ENCODE measurements at places on chromosomes 6 and 20.

DNA sequence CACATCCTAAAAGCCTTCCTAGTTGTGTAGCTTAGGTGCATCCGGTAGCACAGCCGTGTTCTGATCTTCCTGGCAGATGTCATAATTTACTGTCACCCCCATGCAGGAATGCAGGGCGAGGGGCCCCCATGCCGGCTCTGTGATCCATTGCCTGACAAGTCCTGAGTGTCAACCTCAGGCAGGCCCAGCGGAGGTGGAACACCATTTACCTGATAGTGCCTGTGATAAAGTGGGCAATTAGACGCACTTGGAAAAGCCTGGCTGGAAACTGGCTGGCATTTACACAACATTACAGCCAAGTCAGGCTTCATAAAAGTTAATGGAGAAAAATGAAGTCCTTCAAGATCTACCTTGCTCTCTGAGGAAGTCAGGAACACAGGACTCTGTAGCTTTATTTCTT is 521.4 kb upstream of the JAG1 start:
- DNase-seq: no peak

GRCh38 chr20:50992336-50992732 is 30.6 kb downstream of the KCNG1 start:
- DNase-seq: no peak

- DNase-seq: no peak
These were observed 1.3 kb upstream of the FOXC1 start for GRCh38 chr6:1608222-1609040.

DNA sequence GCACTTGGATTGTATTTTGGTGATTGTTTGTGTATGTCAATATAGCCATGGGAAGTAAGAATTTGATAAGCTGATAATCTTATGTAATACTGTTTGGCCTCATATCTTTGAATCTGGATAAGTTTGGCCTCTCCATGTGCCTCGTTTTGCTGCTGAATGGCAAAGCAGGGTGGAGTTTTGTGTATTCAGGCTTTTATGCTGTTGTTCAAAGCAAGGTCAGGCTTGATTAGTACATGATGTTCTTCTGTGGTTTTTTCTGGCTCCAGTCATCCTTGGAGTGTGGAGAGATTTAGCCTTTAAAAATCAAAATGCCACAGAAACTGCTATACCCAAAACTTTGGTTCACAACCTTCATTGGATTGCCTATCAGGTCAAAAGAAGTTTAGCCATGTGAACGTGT is 728.9 kb upstream of the GJE1 start:
- no peak for DNase-seq

DNA sequence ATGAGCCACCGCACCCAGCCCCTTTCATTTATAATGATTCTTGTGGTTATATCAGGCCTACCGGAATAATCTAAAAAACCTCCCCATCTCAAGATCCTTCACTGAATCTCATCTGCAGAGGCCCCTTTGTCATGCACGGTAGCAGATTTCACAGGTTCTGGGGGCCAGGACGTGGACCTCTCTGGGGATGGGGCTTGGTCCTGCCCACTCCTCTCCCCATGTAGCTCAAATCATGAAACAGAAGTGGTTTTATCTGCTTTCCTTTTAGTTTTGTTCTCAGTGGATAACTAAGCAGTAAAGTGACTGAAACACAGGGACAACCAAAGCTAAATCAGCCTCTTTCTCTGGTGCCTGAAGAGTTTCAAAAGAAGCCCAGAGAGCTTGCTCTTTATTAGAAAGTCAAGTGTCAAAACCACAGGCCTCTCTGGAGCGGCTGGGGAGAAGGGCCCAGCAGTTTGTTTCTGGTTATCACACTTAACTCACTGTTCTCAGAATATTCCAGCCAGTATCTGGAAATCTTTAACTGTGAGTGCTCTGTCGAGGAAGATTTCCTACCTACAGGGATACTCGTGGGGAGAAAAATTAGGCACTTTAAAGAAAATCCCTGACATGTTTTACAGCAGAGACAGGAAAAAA is 60.6 kb upstream of the FAM184A start:
- no peak for DNase-seq

Measured in stimulated activated CD4-positive, alpha-beta T cell treated with anti-CD3 and anti-CD28 coated beads, Interleukin-2, amount 100 ng/mL, for 48 hours (primary cell).